ENCODE measurements at places on chromosomes 11 and 22. TPM values are rescaled to one million over a fixed set of nuclear protein-coding genes. Genes with fewer than 3 reads are reported as not detected.
A peak's percentile ranks its signal among the peaks of the same experiment; 100 is the strongest.

DNA sequence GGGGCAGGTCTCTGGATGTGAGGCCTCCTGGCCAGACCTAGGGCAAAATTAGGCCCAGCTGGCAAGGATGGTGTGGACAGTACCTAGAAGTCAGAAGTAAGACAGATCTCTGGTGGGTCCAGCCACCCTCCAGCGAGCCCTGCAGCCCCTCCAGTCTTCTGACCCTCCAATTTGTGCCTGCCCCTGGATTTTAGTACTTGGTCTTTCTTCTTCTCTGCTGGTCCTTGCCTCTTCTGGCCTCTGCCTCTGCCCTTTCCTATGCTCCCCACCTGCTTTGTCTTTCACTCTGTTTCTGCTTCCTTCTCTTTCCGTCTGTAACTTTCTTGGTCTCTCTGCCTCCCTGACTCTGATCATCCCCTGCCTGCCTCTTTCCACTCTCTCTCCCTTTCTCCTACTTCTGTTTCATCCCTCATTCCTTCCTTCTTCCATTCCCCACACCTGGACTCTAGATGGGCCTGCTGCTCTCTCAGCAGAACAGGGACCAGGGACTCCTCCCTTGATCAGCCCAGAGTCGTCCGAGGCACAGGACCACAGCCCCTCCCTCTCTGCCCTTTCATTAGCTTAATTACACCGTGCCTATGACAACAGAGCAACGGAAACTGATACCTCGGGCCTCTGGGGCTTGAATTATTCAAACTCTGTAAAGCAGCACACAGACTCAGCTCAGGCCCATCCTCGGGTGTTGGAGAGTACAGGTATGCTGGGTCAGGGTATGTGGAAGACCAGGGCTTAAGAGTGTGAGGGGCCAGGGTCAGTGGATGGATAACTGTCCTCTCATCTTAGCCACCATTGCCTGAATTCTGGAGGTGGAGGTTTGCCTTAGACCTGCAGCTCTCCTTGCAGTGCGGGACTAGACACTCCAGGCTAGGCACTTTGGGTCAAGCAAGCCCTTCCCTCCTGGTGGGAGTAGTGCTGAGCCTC lies at the start of gene CHRNA10:
Gene CHRNA10 (minus strand): TSS at position 51 of the 921 bp plus-strand sequence. CDS start 72 bp downstream, outside the sequence.
- no peaks in the 10 kb centered on the region for H3K27me3 ChIP-seq
- no peak for DNase-seq
- H3K4me3 ChIP-seq = no peak within 1 kb of the TSS

DNA sequence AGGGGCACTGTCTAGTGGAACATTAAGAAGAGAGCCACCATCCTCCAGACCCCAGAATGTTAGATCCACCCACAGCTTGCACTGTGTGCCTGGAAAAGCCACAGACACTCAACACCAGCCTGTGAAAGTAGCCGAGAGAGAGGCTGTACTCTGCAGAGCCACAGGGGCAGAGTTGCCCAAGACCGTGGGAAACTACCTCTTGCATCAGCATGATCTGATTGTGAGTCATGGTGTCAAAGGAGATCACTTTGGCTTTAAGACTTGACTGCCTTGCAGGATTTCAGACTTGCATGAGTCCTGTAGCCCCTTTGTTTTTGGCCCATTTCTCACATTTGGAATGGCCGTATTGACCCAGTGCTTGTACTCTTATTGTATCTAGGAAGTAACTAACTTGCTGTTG lies 115.9 kb upstream of the CCDC179 start:
- no peak for DNase-seq
- no peak overlapping the region for H3K27ac ChIP-seq
- no peaks in the 10 kb centered on the region for H3K27me3 ChIP-seq
- H3K4me1 ChIP-seq = no peaks in the 10 kb centered on the region
- no peak overlapping the region for H3K4me3 ChIP-seq
- H3K36me3 ChIP-seq = no peaks in the 10 kb centered on the region

- H3K36me3 ChIP-seq = peaks cover 15% of the 10 kb centered on the region
- H3K4me1 ChIP-seq = peaks cover 7% of the 10 kb centered on the region
- H3K27me3 ChIP-seq = no peaks in the 10 kb centered on the region
- no peak overlapping the region for H3K4me3 ChIP-seq
- no peak overlapping the region for H3K27ac ChIP-seq
These were observed 74.6 kb upstream of the YWHAH start for GRCh38 chr22:31869739-31870138.

GRCh38 chr11:86610559-86611341 lies 61.7 kb downstream of the ME3 start:
- no peaks in the 10 kb centered on the region for H3K27me3 ChIP-seq
- peaks cover 18% of the 10 kb centered on the region for H3K4me1 ChIP-seq
- H3K36me3 ChIP-seq = no peaks in the 10 kb centered on the region

DNA sequence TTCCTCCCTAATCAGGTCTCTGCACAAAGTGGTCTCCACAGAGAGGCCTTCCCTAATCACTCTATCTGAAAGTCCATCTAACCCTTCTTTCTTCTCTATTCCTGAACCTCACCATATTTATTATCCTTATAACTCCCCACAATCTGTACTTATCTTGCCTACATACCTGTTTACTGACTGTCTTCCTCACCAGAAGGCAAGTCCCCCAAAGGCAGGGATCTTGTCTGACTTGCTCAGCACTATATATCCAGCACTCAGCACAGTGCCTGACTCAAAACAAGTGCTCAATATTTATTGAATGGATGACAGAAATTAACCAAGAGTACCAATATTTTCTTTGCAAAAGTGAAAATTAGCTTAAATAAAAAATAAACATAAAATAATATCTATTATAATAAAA lies 5.5 kb downstream of the DCUN1D5 start:
- peaks cover 13% of the 10 kb centered on the region for H3K36me3 ChIP-seq
- no peak overlapping the region for H3K4me3 ChIP-seq
- peaks cover 16% of the 10 kb centered on the region for H3K4me1 ChIP-seq

DNA sequence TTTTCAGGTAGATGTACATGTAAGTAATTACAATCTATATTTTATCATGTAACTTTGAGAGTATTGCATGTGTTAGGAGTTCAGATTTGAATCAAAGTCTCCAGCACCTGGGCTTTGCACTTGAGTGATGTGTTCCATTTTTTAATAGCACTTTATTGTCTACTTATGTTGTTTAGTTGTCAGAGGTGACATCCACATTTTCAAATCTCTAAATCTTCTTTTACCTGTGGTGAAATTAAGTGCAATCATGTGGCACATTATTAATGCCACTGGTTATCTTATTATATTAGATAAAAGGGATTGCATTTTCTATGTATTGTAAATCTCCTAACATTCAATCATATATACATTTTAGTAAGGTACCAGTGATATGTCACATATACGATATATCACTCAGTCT lies 333.4 kb downstream of the AASDHPPT start:
- no peak for DNase-seq
- H3K36me3 ChIP-seq = no peaks in the 10 kb centered on the region
- no peaks in the 10 kb centered on the region for H3K27me3 ChIP-seq
- no peak overlapping the region for H3K27ac ChIP-seq
- H3K4me1 ChIP-seq = peaks cover 3% of the 10 kb centered on the region

DNA sequence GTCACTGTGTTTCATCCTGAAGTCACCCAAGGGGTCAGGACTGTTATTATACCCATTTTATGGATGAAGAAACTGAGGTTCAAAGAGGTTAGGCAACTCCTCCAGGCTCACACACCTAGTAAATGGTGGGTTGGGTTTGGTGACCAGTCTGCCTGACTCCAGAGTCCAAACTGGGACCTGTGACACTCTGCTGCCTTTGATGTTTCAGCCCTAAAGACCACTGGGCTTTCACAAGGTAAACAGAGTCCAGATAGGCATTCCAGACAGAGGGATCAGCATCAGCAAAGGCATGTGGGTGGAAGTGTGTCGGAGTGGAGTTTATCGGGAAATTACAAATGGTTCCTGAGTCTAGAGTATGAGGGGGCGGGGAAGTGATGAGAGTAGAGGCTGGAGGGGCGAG lies 38.5 kb downstream of the MICAL2 start:
- peaks cover 57% of the 10 kb centered on the region for H3K36me3 ChIP-seq
- no peak for DNase-seq
- H3K27ac ChIP-seq = peak overlapping the region; percentile 57
- no peak overlapping the region for H3K4me3 ChIP-seq
- no peaks in the 10 kb centered on the region for H3K27me3 ChIP-seq

GRCh38 chr11:75768112-75768908 lies at the start of gene DGAT2:
Gene DGAT2 (plus strand): TSS chr11:75768778. CDS start chr11:75768992, 214 bp downstream.
- no peaks in the 10 kb centered on the region for H3K36me3 ChIP-seq
- H3K27me3 ChIP-seq = peaks cover 31% of the 10 kb centered on the region
- peak; percentile 95 for DNase-seq
- H3K4me3 ChIP-seq = peak within 1 kb of the TSS; percentile 73
- peaks cover 23% of the 10 kb centered on the region for H3K4me1 ChIP-seq
- no peak within 1 kb of the TSS for H3K27ac ChIP-seq

GRCh38 chr22:41302021-41302767 lies 869 bp downstream of the ZC3H7B start:
- H3K27me3 ChIP-seq = no peaks in the 10 kb centered on the region
- H3K4me3 ChIP-seq = peak overlapping the region; percentile 90
- H3K4me1 ChIP-seq = peaks cover 30% of the 10 kb centered on the region
- DNase-seq = peak; percentile 86

GLYAT gene
- total RNA-seq = not detected

SYT13 gene
- under 0.01 TPM for total RNA-seq

KRTAP5-7 gene
- 0.59 TPM for total RNA-seq

TBRG1 gene
- 37.7 TPM for total RNA-seq

Measured in osteoblast (primary cell).